ENCODE measurements at places on chromosomes 7 and 10.

- no peak for DNase-seq
Measured at GRCh38 chr7:77753173-77753572, 45.1 kb downstream of the TMEM60 start.

- no peak for DNase-seq
Measured at GRCh38 chr7:28487487-28487886, 75.2 kb downstream of the CREB5 start.

- no peak for DNase-seq
Measured at GRCh38 chr10:55746002-55746401, 615.1 kb downstream of the ZWINT start.

DNA sequence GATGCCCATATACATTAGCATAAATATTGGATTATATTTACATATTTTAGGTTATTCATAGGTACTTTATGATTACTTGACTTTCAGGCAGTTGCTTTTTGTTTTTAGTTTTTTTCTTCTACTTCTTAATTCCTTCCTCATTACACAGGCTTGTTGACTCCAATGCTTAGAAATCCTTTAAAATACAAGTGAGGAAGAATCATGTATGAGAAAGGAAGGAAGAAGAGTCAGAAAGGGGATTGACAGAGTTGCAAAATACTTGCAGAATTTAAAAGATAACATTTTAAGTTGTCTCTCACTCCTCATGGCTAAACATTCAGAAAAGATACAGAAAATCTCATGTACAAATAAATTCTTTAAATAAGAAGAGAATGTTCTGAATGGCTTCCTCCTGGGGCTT lies 61.9 kb downstream of the ATXN7L1 start:
- DNase-seq, result no peak

- peak; percentile 95 for DNase-seq
Measured at GRCh38 chr10:78925800-78926319, 142.9 kb upstream of the ZMIZ1 start.

DNA sequence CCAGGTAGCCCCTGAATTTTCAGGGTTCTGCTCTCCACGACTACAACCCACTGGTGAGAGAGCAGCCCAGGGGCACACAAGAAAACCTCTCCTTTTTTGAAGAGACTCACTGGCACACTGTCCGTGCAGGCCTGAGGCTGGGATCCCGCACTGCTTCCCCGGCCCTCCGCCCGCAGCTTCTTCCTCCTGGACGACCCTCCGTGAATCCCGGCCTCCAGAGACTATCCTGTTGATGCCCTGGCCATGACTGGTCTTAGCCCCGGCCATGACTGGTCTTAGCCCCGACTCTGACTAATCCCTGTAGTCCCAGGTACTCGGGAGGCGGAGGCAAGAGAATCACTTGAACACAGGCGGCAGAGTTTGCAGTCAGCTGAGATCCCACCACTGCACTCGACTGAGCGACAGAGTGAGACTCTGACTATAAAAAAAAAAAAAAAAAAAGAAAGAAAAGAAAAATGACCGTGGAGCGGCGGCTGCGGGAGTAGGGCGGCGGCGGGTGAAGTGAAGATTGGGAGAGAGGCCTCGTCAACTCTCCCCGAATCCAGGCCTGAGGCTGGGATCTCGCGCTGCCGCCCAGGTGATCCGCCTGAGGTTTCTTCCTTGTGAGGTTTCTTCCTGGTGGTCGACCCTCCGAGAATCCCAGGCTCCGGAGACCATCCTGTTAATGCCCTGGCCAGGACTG lies 196.4 kb downstream of the ZNF716 start:
- DNase-seq, result no peak

DNA sequence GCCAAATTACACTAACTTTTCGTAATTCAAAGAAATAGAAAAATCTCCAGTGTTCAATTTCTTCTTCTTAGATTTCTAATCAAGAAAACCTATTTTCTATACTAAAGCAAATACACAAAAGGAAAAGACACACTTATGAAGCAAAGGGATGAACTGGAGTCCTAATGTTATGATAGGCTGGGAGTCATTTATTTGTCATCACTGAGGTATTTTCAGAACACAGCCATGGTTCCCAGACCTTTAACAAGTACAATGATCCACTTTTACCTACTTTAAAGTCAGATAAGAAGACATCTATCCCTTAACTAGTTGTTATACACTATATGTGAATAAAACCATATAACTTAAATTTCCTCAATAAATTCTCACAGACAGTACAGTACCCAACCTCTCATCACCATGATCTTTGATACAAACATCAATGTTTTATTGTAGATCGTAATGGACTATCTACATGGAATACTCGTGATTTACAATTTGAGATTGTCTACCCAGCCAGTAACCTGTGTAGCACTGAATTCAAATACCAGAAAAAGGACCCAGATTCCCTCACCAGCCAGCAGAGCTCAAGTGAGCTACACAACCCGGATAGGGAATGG lies 12.5 kb downstream of the ASNS start:
- peak; percentile 12 for DNase-seq

- DNase-seq, result peak; percentile 48
Measured at GRCh38 chr10:17453373-17454091, 863 bp downstream of the ST8SIA6 start.

DNA sequence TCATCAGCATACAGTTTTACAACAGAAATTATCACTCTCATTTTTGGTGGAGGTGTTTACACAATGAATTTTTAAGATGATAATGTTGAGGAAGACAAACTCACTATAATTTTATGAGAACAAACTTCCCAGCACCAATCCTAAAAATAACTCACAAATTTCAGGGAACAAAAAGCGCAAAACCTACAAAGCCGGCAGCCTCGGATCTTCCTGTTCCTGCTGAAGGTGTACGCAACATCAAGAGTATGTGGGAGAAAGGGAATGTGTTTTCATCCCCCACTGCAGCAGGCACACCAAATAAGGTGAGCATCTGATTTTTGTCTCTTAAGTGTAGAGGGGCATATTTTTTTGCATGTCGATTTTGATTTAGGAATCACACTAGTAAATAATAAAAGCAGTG lies 26.5 kb upstream of the AGBL3 start:
- no peak for DNase-seq

- DNase-seq, result no peak
Measured at GRCh38 chr7:90977056-90977455, 287.2 kb upstream of the FZD1 start.

GRCh38 chr7:129367349-129367699 lies 66.9 kb upstream of the STRIP2 start:
- no peak for DNase-seq

GRCh38 chr10:72418679-72419078 lies 64.0 kb upstream of the DNAJB12 start:
- DNase-seq, result no peak

- no peak for DNase-seq
Measured at GRCh38 chr10:25180801-25181200, 6.0 kb downstream of the GPR158 start.

DNA sequence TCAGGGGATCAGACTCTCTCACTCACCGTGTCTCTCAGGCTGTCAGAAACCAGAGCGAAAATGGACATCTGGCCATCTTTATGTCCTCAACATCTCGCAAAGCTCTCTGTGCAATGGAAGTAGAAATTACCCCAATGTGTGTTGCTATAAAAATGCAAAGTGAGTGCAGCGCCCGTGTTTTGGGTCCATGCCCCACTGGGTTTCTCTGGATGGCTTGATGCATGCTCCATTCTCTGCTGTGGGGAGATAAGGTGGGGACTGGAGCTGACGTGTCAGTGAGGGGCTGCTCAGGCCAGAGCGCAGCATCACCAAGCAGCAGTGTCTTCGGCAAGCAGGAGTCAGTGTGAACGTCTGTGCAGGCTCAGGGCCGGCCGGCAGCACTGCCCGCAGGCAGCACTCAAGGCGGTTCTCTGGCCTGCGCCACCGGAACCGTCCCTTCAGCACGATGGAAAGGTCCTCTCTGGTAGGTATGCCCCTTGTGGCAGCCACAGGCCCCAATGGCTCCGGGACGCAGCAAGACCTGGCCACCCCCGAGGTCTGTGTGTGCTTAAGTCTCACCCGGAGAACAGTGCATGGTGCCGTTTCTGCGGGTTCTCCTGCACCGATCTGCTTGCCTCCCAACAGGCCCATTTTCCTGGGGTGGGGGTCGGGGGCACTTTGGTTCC lies 30.2 kb downstream of the WDR86 start:
- DNase-seq, result no peak

DNA sequence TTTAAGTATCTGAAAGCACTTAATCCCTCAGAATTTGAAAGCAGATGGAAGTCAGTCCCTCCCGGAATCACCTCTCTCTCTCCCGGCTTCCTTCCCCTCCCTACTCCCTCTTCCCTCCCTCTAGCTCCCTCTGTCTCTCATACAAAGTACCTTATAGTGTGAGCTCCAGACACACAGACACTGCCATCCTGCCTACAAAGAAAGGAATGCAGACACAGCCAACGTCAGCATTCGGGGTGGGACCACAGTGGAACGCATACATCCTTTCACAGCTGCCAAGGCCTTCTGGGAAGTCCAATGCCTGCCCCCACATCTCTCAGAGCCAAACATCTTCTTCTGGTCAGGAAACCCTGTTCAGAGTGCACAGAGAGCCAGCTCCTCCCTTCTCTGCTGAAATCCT lies 9.3 kb downstream of the NOD1 start:
- peak; percentile 85 for DNase-seq

DNA sequence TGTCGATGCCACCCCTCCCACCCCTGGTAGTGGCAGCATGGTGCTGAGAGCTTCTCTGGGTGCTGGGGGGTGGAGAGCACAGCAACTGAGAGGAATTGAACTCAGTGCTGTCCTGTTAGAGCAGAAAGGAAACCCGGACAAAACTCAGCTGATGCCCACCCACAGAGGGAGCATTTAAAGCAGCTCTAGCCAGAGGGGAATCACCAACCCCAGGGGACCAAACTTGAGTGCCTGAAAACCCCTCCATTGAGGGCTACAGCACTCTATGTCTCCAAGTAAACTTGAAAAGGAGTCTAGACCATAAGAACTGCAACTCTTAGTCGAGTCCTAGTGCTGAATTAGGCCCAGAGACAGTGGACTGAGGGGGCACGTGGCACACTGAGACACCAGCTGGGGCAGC lies 16.8 kb upstream of the FOXI2 start:
- DNase-seq, result no peak

GRCh38 chr10:52965509-52965908 lies 192.9 kb upstream of the MBL2 start:
- no peak for DNase-seq
